ENCODE measurements at places on chromosomes 7 and 10.

GRCh38 chr7:46658281-46658680 lies 737.2 kb upstream of the IGFBP3 start:
- no peak for DNase-seq

GRCh38 chr7:82778021-82778420 lies 334.4 kb upstream of the CACNA2D1 start:
- DNase-seq: no peak

DNA sequence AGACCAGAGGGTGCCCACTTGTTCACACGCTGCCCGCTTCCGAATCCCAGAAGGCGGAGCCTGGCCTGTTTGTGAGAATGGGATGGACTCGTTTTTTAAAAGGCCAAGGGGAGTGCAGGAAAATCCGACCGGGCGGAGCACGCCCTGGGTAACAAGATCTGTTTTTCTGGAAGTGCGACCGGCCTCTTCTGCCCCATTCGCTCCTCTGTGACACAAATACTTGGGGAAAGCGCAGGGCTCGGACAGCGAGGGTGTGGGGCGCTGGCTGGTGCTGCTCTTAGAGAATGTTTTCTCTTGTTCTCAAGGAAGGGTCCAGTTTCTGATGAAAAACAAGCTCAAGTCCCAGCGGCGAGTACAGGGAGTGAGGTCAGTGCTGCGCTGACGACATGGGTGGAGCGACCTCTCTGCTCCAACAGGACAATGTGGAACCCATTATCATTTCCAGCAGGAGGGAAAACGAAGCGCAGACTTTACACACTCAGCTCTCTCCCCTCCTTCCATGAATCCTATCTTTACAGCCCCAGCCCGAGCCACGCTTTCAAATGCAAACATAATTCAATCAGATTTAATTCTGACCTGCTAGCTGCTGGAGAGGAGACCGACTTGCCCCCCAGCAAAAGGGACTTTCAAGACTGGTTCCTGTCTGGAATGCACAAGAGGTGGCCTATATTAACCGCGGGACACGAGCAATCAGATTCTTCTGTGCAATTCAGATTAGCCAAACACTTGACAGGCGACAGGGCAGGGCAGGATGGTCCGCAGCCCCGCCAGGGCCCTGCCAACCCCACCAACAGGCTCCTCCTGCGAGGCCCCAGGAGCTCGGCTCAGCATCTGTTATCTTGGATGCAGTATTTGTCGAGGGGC lies 1.1 kb downstream of the RADIL start:
- DNase-seq: no peak

DNA sequence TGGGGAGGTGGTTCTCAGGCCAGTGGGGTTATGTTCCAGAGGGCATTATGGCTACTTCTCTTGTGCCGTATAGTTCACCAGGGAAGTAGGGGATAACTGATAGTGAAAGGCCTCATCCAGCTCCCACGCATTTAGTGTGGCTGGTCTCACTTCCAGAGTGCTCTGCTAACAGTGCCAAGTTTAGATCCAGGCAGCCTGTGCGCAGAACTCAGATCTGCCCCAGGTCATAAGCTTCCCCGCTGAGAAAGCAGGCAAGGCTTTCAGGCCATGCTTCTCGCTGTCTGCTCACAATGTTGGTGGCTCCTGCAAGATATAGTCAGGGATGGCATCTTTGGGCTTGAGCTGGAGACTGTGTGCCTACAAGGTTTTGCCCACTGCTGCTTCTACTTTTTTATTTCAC lies 11.3 kb downstream of the AGK start:
- no peak for DNase-seq

- DNase-seq: peak; percentile 30
Measured at GRCh38 chr7:25851332-25852210, 300.4 kb upstream of the NFE2L3 start.

DNA sequence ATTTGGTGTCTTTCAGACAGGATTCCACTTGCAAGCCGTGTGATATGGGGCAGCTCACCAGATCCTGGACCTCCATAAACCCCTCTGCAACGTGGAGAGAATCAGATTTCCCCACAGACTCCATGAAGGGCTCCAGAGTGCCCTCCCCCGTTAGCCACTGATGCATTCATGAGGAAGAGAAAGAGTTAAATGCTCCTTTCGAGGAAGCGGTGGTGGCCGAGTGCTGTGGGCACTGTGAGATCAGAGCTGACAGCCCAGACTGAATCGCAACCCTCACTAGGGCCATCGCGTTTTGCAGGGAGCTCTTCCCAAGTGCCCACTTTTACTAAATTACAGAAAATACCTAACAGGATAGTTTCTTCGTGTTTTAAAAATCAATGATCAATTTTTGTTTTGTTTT lies 226.3 kb upstream of the ZNF32 start:
- DNase-seq: no peak

Measured in stimulated activated CD4-positive, alpha-beta T cell treated with anti-CD3 and anti-CD28 coated beads, Interleukin-2, amount 100 ng/mL, for 4 hours (primary cell).